NCI-H1417 treated with DMSO at 0.1 percent for 48 hours (cell line): ENCODE measurements at places on chromosomes 5 and 9.

DNA sequence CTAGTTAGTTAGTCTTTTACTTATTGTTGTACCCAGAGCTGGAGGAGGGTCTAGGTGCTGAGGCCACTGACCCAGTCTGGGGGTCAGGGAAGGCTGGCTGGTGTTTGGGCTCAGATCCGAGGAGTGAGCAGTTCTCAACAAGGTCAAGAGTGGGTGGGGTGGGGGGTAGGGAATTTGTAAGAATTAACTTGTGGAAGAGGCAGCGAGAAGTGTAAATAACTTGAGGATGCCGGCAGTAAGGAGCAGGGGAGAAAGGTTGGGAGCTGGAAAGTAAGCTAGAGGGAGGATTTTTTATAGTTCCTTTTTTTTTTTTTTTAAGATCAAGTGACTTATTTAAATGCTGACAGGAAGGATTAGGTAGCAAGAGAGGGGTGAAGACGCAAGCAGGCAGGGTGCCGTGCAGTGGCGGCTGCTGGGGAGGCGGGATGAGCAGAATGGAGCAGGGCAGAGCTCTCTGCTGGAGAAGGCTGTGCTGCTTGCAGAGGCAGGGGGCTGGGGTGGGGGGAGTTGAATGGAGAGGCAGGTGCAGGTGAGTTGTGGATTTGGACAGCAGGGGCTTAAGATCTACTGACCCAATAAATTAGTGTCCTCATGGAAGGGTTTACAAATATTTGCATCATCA is 35.3 kb upstream of the SMIM32 start:
- no peak for DNase-seq

DNA sequence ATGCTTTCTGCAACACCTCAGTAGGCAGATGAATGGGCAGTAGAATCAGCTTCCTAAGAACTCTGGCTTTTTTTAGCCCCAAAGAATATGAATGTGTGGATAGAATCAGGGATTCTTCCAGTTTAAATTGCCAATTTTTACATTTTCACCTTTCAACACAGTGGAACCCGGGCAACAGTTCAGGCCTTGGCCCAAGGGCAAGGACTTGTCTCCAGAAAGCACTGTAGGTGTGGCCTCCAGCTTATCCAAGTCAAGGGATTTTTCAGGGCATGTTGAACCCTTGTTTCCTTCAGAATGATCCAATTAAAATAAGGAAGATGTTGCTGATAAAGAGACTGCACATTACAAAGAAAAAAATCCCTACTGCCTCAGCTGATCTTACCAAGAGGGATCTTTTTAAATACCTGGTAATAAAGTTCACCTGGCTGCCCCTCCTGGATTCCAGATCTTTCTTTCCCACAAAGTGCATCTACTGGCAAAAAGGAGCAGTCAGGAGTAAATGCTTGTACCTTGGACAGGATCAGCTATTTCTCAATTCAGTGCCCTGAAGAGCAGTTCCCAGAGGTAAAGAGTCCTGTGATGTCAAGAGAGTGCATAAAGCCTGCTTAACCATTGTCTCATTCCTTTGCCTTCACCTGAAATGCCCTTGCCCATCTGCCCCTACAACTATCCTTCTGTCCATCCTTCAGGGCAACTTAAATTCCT is 80.1 kb upstream of the PLPP6 start:
- DNase-seq, result no peak

- no peak for DNase-seq
Measured at GRCh38 chr5:124315741-124316415, 430.6 kb downstream of the ZNF608 start.

GRCh38 chr9:77848897-77849296 is 182.7 kb downstream of the GNAQ start:
- DNase-seq, result no peak

- DNase-seq, result no peak
Measured at GRCh38 chr5:90909940-90910339, 351.3 kb downstream of the ADGRV1 start.

- no peak for DNase-seq
Measured at GRCh38 chr9:117528225-117528624, 113.4 kb upstream of the ASTN2 start.

DNA sequence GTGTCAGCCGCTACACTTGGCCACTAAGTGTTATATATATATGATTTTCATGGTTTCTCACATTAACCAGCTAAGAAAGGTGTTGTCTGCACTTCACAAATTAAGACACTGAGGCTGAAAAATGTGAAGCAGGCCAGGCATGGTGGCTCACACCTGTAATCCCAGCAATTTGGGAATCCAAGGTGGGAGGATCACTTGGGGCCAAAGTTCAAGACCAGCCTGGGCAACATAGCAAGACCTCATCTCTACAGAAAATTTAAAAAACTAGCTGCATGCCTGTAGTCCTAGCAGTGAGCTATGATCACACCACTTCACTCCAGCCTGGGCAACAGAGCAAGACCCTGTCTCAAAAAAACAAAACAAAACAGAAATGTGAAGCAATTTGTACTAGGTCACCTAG is 1.8 kb downstream of the COQ4 start:
- no peak for DNase-seq

DNA sequence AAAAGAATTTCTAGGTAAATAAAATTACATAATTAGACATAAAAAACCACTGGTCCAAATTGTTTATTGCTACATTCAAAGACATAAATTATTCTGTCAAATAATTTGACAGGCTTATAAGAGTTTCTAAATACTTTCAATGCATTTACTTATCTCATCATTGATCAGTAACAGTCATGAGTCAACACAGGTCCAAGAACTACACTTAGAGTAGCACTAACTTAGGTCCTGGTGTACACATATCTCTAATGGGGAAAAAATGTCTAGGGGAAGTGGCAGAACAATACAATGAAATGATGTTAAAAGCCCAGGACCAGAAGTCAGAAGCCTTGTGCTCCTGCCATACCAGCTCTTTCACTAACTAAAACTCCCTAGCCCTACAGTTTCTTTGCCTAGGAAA is 96.5 kb upstream of the SLCO6A1 start:
- DNase-seq, result no peak

DNA sequence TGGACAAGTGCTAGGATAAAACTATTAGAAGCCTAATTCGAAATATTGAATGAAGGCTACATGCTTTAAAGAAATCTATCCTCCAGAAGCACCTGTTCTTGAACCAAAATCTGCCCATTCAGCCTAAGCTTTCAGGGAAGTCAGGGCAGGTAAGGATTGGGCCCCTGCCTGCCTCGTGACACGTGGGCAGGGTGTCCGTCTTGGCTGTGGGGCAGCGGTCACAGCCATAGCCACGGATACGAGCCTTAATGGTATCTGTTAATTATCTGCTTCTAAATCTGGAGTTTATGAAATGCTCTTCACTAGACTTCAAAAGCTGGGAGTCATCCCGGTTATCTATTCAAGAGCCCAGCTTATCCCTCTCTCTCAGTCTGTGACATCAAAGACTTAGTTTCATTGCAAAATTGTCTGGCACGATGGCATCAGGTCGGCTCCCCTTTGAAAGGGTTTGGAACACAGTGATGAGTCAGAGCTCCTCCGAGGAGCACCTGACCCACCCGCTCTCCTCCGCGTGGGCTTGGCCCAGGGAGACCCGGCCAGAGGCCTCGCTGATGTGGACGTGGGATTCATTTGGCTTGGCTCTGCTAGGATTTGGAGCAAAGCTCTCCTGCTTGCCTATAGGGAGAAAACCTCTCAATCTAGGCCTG is 135.9 kb downstream of the MACROH2A1 start:
- no peak for DNase-seq

DNA sequence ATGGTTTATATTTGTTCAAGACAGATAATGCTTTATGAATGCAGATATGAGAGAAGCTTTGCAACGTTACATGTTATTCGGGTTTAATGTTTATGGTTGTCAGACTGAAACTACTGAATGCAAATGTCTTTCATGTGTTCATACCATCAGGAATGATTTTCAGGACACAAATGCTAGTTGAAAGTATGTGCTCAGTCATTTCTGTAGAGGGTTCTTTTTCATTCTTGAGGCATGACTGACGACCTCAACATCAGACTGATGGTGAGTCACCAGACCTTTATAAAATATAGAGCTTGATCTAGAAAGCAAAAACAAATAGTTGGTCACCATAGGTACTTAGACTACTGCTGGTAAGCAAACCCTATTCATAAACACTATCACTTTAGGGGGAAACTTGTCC is 287.3 kb upstream of the NUDT12 start:
- no peak for DNase-seq

- no peak for DNase-seq
Measured at GRCh38 chr5:158874792-158875191, 224.9 kb downstream of the EBF1 start.

DNA sequence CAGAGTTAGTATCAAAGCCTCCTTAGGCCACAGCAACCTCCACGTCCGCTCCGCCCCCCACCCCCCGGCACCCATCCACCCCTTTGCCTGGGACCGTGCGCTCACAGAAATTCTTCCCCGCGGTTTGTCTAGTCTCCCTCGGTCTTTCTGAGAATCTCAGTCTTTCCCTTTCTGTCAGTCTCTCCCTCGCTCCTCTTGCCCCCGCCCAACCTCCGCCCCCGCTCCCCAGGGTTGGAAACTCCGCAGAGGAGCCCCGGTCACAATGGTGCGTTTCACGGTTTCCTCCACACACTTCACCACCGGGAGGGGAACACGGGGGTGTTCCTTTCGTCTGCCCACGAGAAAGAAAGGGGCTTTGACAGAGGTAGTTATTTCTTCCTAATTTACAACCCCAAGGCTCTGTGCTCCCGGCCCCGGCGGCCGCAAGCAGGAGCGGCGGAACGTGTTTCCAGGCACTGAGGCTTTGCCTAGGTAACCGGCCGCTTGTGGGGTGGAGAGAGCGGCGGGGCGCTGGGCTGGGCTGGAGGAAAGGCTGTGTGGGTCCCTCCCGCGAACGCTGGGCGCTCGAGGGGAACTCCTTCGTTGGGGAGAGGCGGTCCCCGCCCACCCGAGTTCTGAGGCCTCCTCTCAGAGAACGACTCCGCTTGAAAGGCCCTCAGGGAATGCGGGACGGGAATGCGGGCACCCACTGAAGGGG is 2.1 kb downstream of the NR4A3 start:
- DNase-seq, result no peak

- no peak for DNase-seq
Measured at GRCh38 chr9:99595796-99596195, 225.9 kb upstream of the NR4A3 start.

- no peak for DNase-seq
Measured at GRCh38 chr9:19769213-19769612, 19.6 kb downstream of the SLC24A2 start.

DNA sequence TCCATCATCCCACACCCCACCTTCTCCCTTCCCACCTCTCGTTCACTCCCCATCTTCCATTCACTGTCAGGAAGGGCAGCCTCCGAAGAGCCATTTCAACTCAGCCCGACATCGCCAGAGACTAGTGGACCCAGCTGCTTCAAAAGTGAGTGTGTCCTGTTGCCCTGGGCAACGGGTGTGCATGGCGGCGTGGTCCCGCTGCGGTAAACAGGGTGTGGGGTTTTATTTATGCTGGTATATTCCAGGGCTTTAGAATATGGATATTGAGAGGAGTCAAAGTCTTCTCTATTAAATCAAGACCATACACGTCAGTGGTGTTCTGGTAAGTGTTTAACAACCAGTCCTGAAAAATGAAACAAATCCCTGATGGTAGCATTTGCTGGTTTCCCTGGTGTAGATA is 274.5 kb downstream of the MAST4 start:
- no peak for DNase-seq

- no peak for DNase-seq
Measured at GRCh38 chr9:116365056-116365471, 211.5 kb downstream of the PAPPA start.

- no peak for DNase-seq
Measured at GRCh38 chr5:110634475-110634874, 92.0 kb downstream of the TMEM232 start.

DNA sequence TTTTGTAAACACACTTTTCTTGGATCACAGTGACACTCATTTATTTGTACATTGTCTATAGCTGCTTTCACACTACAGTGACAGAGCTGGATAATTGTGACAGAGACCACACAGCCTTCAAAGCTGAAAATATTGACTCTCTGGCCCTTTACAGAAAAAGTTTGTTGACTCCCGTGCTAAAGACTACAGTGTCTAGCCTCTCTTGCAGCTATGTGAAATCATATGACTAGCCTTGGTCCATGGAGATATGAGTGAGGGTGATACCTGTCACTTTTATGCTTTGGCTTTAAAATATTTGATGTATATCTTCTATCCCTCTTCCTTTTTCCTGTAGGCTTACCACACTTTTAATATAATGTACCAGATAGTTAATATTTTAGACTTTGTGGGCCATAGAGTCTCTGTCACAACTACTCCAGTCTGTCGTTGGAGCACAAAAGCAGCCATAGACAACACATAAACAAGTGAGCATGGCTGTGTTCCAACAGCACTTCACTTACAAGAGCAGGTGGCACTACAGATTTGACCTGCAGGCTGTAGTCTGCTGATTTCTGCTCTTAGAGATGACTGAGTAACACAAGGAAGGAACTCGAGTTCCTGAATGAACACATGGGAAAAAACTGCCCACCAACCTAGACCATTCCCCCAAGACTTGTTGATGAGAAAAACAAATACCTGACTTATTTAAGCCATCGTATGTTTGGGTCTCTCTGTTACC is 73.5 kb upstream of the ANKRD55 start:
- no peak for DNase-seq

DNA sequence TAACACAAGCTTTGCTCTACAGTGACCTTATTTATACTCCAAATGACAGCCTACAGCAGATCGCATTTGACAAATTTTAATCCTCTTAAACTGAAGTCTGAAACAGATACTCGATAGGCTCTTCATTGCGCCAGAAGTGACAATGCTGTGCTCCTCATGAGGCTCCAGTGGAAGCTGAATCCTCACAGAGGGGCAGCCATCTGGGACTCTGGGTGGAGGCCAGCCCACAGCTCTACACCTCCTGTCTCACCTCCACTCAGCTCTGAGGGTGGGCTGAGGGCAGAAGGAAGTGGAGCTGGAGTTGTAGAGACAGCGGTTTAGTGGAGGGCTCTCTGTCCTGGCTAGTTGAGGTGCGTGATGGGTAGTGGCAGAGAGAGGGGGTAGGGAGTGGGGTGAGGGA is 283.3 kb upstream of the ANKRD55 start:
- no peak for DNase-seq

DNA sequence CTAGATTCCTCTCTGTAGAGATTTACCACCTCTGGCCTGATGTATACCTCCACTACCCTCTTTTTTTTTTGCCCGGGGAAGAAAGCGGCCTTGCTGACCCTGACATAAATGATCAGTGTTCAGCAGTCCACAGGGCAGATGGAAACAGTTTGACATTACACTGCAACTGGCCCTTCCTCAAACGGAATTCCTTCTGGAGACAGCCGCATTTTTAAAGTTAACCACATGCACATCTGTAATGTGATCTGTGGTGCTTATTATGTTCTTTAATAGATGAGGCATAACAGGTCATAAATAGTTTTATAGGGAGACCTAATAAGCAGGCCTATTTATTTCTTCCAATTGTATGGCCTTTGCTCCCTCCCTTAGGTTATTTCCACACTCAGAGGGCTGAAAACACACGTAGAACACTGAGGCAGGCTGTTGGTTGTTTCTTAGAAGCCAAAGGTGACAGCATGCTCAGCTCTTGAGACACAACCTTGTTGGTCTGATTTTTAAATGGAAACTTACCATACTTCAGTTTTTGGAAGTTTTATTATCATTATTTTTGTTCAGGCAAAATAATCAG is 84.0 kb upstream of the APC start:
- no peak for DNase-seq
